ENCODE measurements at places on chromosomes 5 and 9. TPM values are rescaled to one million over a fixed set of nuclear protein-coding genes. Genes with fewer than 3 reads are reported as not detected.

The ADGRD2 gene
- total RNA-seq = not detected

The SHC3 gene
- under 0.01 TPM for total RNA-seq

The ANGPTL2 gene
- under 0.01 TPM for total RNA-seq

The RAD23B gene
- total RNA-seq = 133 TPM

The PCDHGB3 gene
- 0.43 TPM for total RNA-seq

The EGFLAM gene
- not detected for total RNA-seq

The C5orf34 gene
- total RNA-seq = 0.85 TPM

The TRMO gene
- 14.5 TPM for total RNA-seq

The PCDHB8 gene
- total RNA-seq = under 0.01 TPM

The CCL21 gene
- total RNA-seq = not detected

The AK8 gene
- total RNA-seq = 0.48 TPM

The ADAMTS19 gene
- not detected for total RNA-seq

The MELK gene
- 14.0 TPM for total RNA-seq

The PCDHA9 gene
- total RNA-seq = under 0.01 TPM
